ENCODE measurements at places on chromosomes 7 and 10.

DNA sequence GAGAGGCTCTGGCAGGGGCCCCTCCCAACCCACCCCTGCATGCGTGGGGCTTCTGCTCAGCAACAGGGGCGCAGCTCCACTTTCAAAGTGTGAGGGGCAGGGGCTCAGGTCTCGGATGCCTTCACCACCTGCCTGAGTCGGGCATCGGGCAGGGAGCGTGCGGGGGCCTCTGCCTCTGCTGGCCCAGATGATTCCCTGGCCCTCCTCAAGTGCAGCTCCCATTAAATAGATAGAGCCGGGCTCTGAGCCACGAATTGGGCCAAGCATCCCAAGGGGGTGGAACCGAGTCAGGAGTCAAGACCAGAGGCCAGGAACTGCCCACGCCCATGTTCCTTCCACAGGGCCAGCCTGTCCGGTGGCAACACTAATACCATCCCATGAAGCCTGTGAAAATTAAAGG is 108.9 kb upstream of the FAM20C start:
- no peak overlapping the region for H3K27ac ChIP-seq
- H3K4me1 ChIP-seq = no peaks in the 10 kb centered on the region
- H3K4me3 ChIP-seq = no peak overlapping the region
- H3K27me3 ChIP-seq = no peaks in the 10 kb centered on the region
- DNase-seq = peak; percentile 44
- H3K36me3 ChIP-seq = no peaks in the 10 kb centered on the region

GRCh38 chr7:131306777-131307176 is 20.9 kb upstream of the MKLN1 start:
- no peak overlapping the region for H3K4me3 ChIP-seq
- H3K4me1 ChIP-seq = peaks cover 10% of the 10 kb centered on the region
- DNase-seq = no peak
- H3K27ac ChIP-seq = no peak overlapping the region

- no peaks in the 10 kb centered on the region for H3K4me1 ChIP-seq
- no peaks in the 10 kb centered on the region for H3K36me3 ChIP-seq
- H3K27ac ChIP-seq = no peak overlapping the region
- H3K4me3 ChIP-seq = no peak overlapping the region
Observed at GRCh38 chr10:119859420-119860258, 13.0 kb downstream of the MCMBP start.

GRCh38 chr10:119908166-119908565 is 15.6 kb downstream of the SEC23IP start:
- H3K4me1 ChIP-seq = no peaks in the 10 kb centered on the region
- H3K4me3 ChIP-seq = no peak overlapping the region
- DNase-seq = no peak
- H3K27ac ChIP-seq = no peak overlapping the region

DNA sequence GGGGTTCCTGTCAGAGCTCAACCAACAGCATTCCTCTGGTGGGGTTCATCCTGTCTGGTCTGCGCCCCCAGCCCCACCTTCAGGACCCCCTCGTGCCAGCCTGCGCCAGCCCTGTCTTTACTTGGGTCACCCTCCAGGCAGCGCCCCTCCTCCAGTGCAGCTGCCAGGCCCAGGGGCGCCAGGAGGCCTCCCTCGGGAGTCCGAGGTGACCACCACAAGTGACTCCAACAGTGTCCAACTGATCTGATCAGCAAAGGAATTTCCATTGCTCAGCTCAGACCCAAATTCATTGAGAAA is 10.6 kb downstream of the WDR86 start:
- no peak for DNase-seq
- H3K4me3 ChIP-seq = no peak overlapping the region
- H3K4me1 ChIP-seq = no peaks in the 10 kb centered on the region
- no peaks in the 10 kb centered on the region for H3K36me3 ChIP-seq

- H3K4me1 ChIP-seq = no peaks in the 10 kb centered on the region
- no peaks in the 10 kb centered on the region for H3K36me3 ChIP-seq
- no peak for DNase-seq
- H3K27ac ChIP-seq = no peak overlapping the region
- no peak overlapping the region for H3K4me3 ChIP-seq
Observed at GRCh38 chr10:93173967-93174845, 100.5 kb downstream of the CYP26A1 start.

GRCh38 chr7:139511315-139511714 is 12.2 kb upstream of the CLEC2L start:
- no peaks in the 10 kb centered on the region for H3K36me3 ChIP-seq
- no peak for DNase-seq
- no peak overlapping the region for H3K4me3 ChIP-seq
- no peak overlapping the region for H3K27ac ChIP-seq
- no peaks in the 10 kb centered on the region for H3K27me3 ChIP-seq
- no peaks in the 10 kb centered on the region for H3K4me1 ChIP-seq

DNA sequence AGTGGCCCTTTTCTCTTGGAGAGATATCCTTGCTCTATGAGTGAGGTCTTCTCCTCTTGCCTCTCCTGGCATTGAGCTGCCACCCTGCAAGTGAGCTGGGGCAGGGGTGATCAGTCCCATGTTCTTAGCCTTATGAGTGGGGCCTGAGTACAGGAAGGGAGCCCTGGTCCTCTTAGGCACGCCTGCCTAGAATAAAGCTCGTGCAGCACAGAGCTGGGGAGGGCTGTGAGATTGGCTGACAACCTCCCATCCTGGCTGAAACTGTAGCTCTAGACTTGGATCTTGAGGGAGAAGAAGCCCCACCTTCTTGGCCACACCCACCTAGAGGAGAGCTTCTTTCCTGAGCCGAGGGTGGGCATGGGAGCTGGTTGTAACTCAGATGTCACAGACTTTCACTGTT is 305.0 kb upstream of the ZNF32 start:
- no peaks in the 10 kb centered on the region for H3K4me1 ChIP-seq
- no peak overlapping the region for H3K27ac ChIP-seq
- no peaks in the 10 kb centered on the region for H3K27me3 ChIP-seq
- H3K36me3 ChIP-seq = no peaks in the 10 kb centered on the region
- no peak overlapping the region for H3K4me3 ChIP-seq
- DNase-seq = no peak

DNA sequence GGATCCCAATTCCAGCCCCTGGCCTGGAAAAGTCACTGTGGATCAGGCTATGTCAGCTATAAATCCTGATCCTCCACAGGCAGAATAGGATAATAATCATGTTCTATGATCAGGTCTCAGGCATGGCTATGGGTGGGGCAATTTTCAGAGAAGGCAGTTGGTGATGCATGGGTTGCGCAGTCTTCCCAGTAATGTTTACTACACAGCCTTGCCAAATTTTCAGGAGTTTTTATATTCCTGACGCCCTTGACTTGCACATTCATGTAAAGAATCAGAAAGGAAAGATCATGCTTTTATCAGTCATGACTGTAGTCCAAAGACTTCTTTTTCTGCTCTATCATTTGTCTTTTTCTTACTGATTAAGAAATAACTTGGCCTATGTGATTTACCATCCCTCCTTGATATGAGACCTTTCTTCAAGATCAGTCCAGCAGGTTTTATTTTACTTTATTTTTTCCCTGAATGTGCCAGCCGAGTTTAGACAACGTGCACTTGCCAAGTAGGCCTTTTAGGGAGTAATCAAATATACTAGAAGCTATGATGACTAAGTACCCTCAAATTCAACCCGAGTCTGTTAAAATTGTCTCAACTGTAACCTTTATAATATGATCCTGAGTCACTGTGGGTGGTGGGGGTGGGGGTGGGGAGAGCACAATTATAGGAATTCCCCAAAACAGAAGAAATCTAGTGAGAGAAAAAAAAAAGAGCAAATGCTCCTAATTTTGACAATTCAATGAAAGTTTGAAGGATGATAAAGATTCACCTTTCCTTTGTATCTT is 31.9 kb downstream of the ARL4A start:
- H3K36me3 ChIP-seq = no peaks in the 10 kb centered on the region
- H3K27ac ChIP-seq = peak overlapping the region; percentile 47
- DNase-seq = no peak
- H3K4me1 ChIP-seq = no peaks in the 10 kb centered on the region

- H3K4me3 ChIP-seq = no peak overlapping the region
- no peaks in the 10 kb centered on the region for H3K27me3 ChIP-seq
- DNase-seq = no peak
- no peak overlapping the region for H3K27ac ChIP-seq
- no peaks in the 10 kb centered on the region for H3K4me1 ChIP-seq
Observed at GRCh38 chr7:55339033-55340000, 25.8 kb upstream of the LANCL2 start.

DNA sequence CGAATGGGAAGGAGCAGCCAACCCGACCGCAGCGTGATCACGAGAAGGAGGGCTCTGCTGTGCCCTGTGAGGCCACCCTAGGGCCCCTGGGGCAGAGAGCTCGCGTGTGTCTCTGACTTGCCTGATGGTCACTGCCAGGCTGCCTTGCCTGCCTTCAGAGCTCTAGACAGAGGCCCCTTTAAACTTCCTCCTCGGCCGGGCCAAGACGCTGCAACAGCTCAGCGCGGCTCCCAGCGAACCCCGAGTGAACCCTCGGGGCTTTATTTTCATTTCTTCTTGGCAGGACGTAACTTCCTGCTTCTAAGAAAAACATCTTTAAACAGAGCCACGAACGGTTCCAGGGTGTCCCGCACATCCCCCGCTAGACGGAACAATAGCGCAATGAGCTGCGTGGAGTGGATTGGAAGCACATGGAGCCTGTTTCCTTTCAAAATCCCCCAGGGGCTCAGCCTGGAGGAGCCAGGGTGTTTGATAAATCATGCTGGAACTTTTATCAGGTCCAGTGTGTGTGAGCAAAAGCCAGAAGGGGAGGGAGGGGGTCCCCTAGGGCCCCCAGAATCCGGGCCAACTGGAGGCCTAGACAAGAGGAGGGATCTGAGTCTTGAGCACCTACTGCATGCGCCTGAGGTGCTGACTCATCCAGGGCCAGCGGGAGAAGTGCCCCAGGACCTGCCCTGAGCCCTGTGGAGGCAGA is 134.1 kb upstream of the GDF10 start:
- H3K36me3 ChIP-seq = no peaks in the 10 kb centered on the region
- H3K27ac ChIP-seq = no peak overlapping the region
- H3K4me3 ChIP-seq = no peak overlapping the region

DNA sequence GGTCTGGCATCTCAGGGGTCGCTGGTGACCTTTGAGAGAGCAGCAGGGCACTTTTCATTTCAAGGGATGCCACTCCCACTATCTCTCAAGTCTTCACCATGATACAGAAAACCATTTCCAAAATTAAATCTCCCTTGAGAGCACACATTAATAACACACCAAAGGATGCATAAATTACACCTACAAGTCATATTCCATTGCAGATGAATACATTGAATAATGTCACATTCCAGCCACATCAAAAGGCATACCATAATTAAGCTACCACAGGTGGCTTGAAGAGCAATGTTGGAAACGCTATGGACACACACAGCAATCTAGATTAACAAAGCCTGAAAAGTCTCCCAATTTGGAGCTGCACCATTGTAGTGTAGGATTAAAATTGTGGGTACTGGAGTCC is 353.3 kb upstream of the ZMIZ1 start:
- no peak for DNase-seq
- no peak overlapping the region for H3K27ac ChIP-seq
- no peak overlapping the region for H3K4me3 ChIP-seq
- H3K4me1 ChIP-seq = peaks cover 3% of the 10 kb centered on the region

DNA sequence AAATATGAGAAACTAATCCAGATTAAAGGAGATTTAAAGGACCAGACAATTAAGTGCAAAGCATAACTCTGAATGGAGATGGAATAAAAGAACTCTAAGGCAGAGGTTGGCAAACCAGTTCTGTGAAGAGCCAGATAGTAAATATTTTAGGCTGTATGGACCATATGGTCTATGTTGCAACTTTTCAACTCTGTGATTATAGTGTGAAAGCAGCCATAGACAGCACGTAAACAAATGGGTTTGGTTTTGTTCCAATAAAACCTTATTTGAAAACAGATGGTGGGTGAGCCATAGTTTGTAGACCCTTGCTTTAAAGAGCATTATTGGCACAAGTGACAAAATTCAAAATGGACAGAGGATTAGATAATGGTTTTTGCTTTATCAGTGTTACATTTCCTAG is 884.1 kb downstream of the CCSER2 start:
- H3K36me3 ChIP-seq = no peaks in the 10 kb centered on the region
- no peaks in the 10 kb centered on the region for H3K27me3 ChIP-seq
- no peaks in the 10 kb centered on the region for H3K4me1 ChIP-seq
- no peak overlapping the region for H3K4me3 ChIP-seq
- no peak overlapping the region for H3K27ac ChIP-seq

DNA sequence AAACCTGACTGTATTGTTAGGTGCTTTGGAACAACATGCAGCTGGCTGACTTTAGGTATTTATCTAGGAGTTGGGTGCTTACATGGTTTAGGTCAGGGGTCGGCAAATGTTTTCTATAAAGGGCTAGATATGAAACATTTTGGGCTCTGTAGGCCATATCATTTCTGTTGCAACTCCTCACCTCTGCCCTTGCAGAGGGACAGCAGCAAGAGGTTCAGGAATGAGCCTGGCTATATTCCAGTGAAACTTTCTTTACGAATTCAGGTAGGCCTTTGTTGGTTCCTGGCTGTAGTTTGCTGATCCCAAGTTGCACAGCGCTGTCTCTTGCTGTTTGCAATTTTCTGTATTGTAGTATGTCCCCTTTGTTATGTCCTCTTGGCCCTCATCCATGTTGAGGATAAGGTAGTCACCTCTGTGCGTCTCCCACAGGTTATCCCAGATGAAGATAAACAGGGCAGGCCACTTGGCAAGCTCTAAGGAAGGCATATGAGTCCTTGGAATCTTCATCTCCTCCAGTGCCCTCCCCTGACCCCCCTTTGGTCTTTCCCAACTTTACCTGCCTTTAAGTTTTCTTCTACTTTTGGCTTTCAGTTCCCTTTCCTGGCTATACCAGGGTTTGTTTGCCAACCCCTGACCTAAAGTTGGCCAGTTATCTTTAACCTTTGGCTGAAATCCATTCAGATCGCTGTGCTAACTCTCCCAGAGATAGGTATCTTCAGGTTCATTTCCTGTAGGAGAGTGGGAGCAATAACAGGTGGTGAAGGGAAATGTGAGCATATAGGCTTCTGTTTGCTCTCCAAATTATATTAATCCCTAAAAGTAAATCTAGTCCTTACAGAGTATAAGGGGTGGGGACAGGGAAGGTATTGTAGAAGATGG is 36.1 kb downstream of the SGPL1 start:
- peaks cover 11% of the 10 kb centered on the region for H3K36me3 ChIP-seq
- H3K4me3 ChIP-seq = no peak overlapping the region

DNA sequence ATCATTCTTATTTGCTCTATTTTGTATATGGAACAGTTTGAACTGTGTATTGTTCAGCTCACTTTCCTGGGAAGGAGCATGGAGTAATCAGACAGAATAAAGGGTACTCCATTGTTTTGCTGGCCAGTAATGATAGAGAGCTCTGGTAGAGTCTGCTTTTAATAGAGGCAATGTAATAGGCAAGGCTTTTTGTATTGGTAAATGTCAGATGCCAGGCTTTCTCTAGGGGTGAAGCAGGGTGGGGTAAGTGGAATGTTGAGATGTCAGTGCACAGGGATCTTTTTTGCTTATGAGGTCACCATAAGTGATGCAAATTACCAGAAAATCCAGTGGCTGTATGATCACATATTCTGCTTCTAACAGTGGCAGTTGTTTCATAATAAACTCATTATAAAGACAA is 1088.3 kb upstream of the SORCS1 start:
- H3K27me3 ChIP-seq = no peaks in the 10 kb centered on the region
- H3K4me3 ChIP-seq = no peak overlapping the region
- no peaks in the 10 kb centered on the region for H3K4me1 ChIP-seq
- no peak overlapping the region for H3K27ac ChIP-seq
- DNase-seq = no peak

- H3K27ac ChIP-seq = no peak overlapping the region
- no peaks in the 10 kb centered on the region for H3K4me1 ChIP-seq
- no peaks in the 10 kb centered on the region for H3K27me3 ChIP-seq
- no peak overlapping the region for H3K4me3 ChIP-seq
- no peak for DNase-seq
Observed at GRCh38 chr7:83429493-83429892, 219.4 kb downstream of the SEMA3E start.

GRCh38 chr10:112535531-112535951 is 88.5 kb downstream of the VTI1A start:
- no peak overlapping the region for H3K4me3 ChIP-seq
- no peaks in the 10 kb centered on the region for H3K36me3 ChIP-seq
- no peak for DNase-seq
- no peaks in the 10 kb centered on the region for H3K27me3 ChIP-seq

All from pancreas (tissue), 10 donors.